ENCODE measurements at places on chromosomes 5 and 9. TPM values are rescaled to one million over a fixed set of nuclear protein-coding genes. Genes with fewer than 3 reads are reported as not detected.
A peak's percentile ranks its signal among the peaks of the same experiment; 100 is the strongest.

The PCDHGC5 gene
- 1.4 TPM for polyA plus RNA-seq

DNA sequence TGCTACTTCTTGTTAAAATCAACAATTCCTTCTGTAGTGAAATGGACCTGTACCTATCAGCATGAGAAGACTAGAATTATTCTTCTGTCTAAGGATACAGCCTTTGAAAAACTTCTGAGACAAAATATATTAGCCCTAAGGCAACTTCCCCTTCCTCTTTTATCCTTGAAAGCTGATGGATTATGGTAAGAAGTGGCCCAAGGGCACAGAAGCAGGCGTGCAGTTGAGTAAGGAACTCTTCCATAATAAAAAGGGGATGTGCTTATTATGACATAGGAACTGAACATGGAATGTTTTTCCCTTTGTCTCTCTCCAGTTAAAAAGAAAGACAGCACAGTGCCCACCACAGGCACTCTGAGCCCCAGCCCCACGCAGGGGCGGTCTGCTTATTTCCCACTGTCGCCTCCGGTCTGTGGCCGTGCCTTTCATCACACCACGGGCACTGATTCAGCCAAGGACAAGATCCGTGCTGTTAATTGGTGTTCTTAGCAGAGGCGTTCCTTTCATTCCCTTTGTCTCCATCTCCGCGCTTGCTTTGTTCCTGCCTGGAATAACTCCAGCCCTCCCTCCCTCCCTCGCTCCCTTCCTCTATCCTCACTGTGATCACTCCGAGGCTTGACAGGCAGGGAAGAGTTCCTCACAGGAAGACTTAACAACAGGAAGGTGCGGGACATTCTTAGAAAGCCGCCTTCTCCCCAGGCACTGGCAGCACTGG is 135.9 kb upstream of the OTULINL start:
- peak; percentile 50 for DNase-seq

DNA sequence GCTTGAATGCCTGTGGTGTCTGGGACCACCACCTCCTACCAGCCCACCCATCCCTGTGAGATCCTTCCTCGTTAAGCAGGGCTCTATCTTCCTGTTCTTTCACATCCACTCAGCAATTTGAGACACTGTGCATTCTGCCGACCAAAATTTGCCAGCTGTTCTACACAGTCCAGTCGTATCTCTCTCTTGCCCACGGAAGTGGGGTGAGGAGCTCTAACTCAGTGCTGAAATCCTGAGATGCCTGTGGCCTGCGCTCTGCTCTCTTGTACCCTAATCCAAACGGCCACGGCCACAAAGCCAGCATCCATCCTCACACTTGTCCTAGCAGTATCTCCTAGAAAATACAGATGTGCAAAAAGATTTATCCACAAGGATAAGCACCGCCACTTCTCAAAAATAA is 97.9 kb downstream of the MVB12B start:
- no peak for DNase-seq

- DNase-seq, result no peak
These were observed 347.3 kb upstream of the ZNF608 start for GRCh38 chr5:125093776-125094175.

DNA sequence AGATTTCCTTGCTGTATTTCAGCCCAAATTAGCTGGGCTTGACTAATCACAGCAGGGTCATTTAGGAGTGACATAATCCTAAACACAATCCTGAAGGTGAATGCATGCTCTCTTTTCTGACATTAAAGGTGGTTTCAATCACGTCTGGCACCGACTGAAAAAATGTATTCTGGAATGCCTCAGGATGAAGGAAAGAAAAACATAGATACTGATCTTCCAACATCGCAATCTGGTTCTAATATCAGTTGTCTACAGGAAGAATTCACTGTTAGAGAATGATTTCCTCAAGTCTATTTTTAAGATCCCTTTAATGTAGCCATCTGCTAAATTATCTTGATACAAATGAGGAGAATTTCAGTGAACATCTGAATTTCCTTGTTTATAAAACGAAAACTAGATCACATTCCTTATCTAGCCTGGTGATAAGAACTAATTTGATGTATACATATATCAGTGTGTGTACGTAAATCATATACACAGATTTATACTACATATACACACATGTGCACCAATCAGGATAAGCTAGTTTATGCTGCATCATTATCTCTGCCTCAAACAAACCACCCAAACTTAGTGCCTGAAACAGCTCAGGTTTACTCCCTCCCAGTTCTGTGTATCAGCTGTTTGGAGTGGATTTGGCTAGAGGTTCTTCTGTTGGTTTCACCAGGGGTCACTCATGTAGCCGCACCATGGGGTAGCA is 31.3 kb upstream of the TAS2R1 start:
- no peak for DNase-seq

DNA sequence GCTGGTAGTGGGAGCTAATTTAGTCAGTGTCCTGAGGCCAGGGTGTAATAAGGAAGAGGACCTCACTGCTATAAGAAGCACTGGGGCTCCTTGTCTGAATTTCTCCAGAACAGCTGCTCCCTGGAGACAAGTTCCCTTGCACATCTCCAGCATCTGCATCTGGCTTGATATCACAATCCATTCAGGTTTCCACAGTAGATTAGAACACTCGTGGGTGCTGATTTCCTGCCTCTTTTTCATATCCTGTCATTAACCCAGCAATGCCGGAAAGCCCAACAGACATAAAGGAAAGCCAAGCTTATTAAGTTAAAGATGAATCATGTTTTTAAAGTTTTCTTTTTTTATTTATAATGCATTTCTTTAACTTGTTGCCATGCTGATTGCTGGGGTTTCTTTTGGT is 232.3 kb upstream of the WWC1 start:
- no peak for DNase-seq

DNA sequence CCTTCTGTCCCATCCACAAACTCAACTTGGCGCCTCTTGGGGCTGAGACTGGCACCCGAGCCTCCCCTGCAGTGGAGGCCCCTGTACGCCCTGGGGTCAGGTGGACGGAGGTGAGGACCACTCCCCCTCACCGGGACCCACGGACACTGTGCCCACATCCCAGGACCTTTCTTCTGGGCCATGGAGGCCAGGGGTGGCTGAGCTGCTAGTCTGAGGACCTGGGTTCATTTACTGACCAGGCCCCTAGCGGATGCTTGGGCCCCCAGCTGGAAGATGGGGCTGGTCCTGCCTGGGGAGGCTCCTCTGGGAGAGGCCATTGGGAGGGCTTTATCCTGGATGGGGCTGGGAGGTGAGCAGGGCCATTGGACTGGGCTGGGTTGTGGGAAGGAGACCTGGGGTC is 16.9 kb upstream of the SLC6A19 start:
- peak; percentile 55 for DNase-seq

GRCh38 chr5:77812926-77813589 is 36.9 kb upstream of the TBCA start:
- DNase-seq, result no peak
